Right hindlimb (tissue), 1 donor: ENCODE measurements at places on chromosomes 12 and 14.

- DNase-seq, result no peak
These were observed 107.6 kb downstream of the ETV6 start for GRCh38 chr12:11757095-11757494.

GRCh38 chr14:84084056-84084630 lies 1445.8 kb upstream of the FLRT2 start:
- no peak for DNase-seq

- no peak for DNase-seq
These were observed 22.6 kb upstream of the PTGR2 start for GRCh38 chr14:73829071-73829470.

GRCh38 chr12:19833775-19834501 lies 394.6 kb downstream of the AEBP2 start:
- DNase-seq, result no peak

- DNase-seq, result peak; percentile 9
These were observed 90.0 kb downstream of the NINJ2 start for GRCh38 chr12:573232-573631.

GRCh38 chr12:11623382-11623781 lies 26.1 kb upstream of the ETV6 start:
- DNase-seq, result no peak
